Omental fat pad (tissue), 4 donors: ENCODE measurements at places on chromosomes 12 and 14. TPM values are rescaled to one million over a fixed set of nuclear protein-coding genes. Genes with fewer than 3 reads are reported as not detected.

- DNase-seq = no peak
Observed at GRCh38 chr14:24701062-24701461, 67.1 kb upstream of the GZMB start.

GRCh38 chr12:113818833-113819232 lies 147.3 kb downstream of the RBM19 start:
- no peak for DNase-seq

- no peak for DNase-seq
Observed at GRCh38 chr12:56713345-56713744, 11.8 kb downstream of the NACA start.

Gene TBX5
- not detected for total RNA-seq

DNA sequence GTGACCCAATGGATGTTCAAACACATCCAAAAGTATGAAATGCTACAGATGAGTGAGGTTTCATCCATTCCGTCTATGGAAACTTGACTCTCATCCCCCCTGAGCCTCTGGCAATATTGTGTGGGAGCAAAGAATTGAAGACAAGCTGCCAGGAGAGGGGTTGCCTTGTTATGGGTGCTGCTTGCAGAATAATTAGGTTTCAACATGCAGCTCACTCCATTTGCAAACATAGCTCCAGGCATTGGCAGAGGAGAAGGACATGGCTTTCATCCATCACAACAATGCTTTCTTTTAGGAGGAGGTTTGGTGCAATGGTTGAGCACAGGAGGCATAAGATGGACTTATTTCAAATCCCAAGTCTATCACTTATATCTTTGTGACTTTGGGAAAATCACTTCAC lies 220.7 kb upstream of the SRRM4 start:
- DNase-seq = no peak

Gene ATL1
- 3.6 TPM for total RNA-seq

- no peak for DNase-seq
Observed at GRCh38 chr12:81039231-81039630, 38.6 kb upstream of the ACSS3 start.

GRCh38 chr12:115223322-115223721 lies 539.3 kb upstream of the TBX3 start:
- DNase-seq = no peak

- DNase-seq = no peak
Observed at GRCh38 chr12:96396914-96397313, 3.3 kb downstream of the CDK17 start.

Gene TAS2R31
- 5.8 TPM for total RNA-seq

DNA sequence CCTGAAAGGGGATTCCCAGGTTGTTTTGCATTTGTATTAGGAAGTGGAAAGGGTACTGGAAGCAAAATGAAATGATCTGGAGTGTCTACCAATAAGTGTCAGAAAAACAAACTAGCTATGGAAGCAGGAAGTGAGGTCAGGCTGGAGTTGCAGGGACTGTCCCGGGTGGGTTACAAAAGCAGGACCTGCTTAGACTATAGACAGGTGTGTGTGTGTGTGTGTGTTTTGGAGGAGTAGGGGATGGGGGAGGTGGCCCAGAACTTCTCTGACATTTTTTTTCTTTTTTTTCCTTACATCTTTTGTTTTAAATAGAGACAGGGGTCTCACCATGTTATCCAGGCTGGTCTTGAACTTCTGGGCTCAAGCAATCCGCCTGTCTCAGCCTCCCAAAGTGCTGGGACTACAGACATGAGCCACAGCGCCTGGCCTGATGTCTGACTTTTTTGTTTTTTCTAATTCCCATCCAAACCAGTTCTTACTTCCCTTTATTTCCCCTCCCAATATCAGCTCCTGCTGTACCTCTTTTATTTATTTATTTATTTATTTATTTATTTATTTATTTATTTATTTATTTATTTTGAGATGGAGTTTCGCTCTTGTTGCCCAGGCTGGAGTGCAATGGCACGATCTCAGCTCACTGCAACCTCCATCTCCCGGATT lies 512 bp upstream of the RND1 start:
- no peak for DNase-seq

DNA sequence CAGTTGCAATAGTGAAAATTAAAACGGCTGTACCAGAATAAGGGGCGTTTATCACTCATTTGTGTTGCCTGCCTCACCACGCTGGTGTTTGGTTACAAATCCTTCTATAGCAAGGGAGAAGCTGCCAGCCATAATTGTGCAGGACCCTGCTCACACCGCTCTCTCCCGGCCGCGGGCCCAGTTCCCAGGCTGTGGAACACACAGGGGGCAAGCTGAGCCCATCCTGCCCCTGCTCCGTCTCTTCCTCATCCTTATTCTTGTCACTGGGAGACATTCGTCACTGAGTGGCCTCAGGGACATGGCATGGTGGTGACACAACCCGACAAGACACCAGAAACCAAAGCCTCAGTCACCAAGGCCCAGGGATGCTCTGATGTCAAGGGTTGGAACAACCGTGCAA lies 116.3 kb upstream of the FKBP4 start:
- no peak for DNase-seq

DNA sequence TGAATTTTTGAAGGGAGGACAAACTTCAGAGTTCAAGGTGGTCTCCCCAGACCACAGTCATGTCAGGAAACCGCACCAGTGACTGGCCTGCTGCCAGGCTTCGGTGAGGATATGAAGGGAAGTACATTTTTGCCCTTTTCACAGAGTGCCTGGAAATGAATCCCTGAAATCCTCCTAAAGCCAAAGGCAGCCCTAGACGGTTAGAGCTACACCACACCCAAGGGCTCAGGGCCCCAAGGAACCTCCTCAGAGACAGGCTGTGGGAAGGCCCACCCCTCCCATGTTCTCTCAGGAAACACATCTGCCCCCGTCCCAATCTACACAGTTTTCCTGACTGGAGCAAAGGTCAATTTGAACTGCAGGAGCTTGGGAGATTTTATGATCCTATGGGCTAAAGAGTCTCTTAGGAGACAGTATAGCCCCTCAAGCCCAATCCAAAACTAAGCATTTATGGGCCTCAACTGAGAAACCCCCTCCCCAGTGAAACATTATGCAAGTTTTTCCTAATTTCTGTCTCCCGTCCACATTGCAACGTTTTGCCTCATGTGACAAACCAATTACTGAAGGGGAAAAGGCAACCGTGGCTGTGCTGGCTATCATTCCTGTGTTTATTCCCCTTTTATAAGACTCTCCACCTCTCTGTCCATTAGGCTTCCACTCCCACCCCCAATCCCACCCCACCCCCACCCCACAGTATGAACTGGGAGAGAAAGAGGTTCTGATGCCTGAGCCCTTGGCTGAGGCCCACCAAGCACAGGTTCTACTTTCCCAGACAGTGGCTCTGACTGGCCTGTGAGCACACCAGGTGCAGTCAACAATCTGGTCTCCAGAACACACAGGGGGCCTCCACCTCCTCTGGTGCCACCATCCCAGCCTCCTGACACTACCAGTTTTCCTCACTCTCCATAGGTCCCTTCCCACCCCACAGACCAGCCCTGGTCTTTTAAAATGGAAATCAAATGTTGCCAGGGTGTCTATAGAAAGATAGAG lies 9.6 kb upstream of the RNASE1 start:
- DNase-seq = no peak

Gene SCN8A
- 0.60 TPM for total RNA-seq

GRCh38 chr14:62347562-62348011 lies 585.4 kb downstream of the SNAPC1 start:
- DNase-seq = no peak

DNA sequence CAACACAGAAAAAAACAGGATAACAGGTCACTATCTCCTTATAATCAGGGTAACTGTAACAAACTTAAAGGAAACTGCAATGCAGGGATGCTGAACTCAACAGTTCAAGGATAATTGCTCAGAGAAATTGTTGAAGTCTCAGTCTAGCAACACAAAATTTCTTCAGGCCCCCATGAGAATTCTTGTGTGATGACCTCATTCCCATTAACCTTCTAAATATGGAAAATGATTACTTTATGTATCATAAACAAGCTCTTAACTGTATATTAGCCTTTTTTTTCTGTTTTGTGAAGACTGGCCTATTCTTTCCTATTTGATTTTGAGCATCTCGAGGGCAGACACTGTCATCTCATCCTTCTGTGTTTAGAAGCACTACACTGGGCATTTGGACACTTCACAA lies 47.1 kb downstream of the IGF1 start:
- DNase-seq = no peak

Gene RNASE7
- total RNA-seq = not detected

DNA sequence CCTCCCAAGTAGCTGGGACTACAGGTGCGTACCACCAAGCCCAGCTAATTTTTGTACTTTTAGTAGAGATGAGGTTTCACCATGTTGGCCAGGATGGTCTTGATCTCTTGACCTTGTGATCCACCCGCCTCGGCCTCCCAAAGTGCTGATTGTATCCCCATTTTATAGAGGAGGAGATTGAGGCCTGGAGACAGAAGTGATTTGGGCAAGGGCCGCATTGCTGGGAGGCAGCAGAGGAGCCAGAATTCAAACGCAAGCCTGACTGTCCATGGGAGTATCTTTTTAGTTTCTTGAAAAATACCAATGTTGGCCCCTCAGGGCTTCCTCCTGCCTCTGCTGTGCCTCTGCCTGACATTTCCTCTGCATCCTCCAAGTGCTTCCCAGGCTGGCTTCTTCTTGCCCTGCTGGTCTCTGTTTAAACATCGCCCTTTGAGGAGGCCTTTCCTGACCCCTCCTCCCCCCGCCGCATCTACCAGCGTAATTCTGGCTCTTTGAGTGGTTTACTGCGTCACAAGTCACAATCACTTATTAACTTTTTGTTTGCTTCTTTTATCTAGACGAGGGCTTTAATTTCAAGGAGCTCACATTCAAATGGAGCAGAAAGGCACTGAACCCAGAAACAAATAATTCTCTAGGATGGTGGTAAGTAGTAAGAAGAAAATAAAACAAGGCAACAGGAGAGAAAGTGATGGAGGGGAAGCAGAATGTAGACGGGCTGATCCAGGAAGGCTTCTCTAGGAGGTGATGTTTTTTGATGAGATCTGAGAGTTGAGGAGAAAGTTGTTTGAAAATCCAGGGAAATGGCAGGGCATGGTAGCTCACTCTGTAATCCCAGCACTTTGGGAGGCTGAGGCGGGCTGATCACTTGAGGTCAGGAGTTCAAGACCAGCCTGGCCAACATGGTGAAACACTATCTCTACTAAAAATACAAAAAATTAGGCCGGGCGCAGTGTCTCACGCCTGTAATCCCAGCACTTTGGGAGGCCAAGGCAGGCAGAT lies 91.0 kb upstream of the MED13L start:
- DNase-seq = no peak

Gene GLT8D2
- total RNA-seq = 9.5 TPM

GRCh38 chr12:42990387-42990786 lies 400.8 kb upstream of the PRICKLE1 start:
- DNase-seq = no peak

DNA sequence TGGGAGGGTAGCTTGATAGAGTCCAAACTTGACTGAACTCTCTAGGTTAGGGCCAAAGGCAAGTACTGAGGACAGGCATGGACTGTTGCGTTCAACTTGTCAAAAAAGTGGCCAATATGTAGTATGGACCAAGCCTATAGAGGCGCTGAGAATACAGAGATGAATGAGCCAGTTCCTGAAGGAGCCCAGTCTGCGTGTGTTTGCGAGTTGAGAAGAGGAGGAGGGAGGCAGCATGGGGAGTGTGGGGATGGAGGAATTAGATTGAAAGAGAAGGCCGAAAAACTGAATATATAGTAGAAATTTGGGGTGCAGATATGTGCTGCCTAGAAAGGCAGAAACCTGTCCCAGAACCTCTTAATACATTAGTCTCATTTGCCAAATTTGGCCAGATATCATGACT lies 412.4 kb downstream of the PCNX1 start:
- DNase-seq = no peak

- DNase-seq = no peak
Observed at GRCh38 chr12:118850244-118850825, 131.0 kb upstream of the SRRM4 start.

GRCh38 chr14:77485256-77485655 lies 13.4 kb downstream of the ISM2 start:
- DNase-seq = no peak

DNA sequence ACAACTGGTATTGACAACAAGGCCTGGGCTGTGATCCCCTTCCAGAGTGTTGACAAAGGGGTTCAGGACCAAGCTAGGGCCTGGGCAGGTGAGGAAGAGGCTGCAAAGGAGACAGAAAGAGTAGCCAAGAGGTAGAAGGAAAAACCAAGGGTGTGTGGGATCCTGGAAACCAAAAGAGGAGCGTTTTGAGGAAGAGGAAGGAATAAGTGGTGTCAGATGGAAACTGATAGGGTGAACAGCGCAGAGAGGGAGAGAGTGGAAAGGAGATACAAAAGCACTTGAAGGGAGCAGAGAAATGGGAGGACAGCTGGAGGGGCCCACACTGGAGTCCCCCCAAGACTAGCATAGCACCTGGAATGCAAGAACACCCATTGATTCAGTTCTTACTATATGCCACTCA lies 8.3 kb upstream of the HVCN1 start:
- DNase-seq = no peak

DNA sequence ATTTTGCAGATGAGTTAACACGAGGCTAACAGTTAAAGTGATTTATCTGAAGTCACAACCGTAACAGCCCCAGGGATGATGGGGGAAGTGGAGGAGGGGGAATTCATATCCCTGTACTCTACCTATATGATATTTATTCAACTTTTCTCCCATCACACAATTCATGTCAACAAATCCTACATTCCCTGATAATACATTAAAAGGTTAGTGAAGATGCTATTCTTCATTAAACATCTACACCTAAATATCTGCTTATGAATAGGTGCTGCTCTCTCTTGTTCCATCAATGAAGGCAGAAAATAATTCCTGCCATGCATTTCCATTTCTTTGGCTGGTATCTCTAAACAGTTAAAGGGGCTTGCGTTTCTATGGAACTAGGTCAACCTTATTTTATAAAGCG lies 6.8 kb downstream of the YBX3 start:
- no peak for DNase-seq

- DNase-seq = no peak
Observed at GRCh38 chr14:67762051-67762450, 54.3 kb downstream of the ZFYVE26 start.

Gene C14orf180
- 36.0 TPM for total RNA-seq

- no peak for DNase-seq
Observed at GRCh38 chr12:119692997-119693396, 25.1 kb downstream of the PRKAB1 start.

Gene PROX2
- total RNA-seq = not detected

Gene GPD1
- total RNA-seq = 1,908 TPM

- no peak for DNase-seq
Observed at GRCh38 chr12:19031032-19031431, 98.5 kb upstream of the PLEKHA5 start.

- no peak for DNase-seq
Observed at GRCh38 chr12:5716201-5716600, 228.9 kb downstream of the ANO2 start.
